ENCODE measurements at places on chromosomes 13 and 19. TPM values are rescaled to one million over a fixed set of nuclear protein-coding genes. Genes with fewer than 3 reads are reported as not detected.

Gene CLIP3
- total RNA-seq, result 0.81 TPM

Gene CFD
- 1.5 TPM for total RNA-seq

Gene ZNF506
- total RNA-seq, result 5.7 TPM

Gene RAB11B
- total RNA-seq, result 55.7 TPM

Gene KCNJ14
- under 0.01 TPM for total RNA-seq

Gene FBXO17
- total RNA-seq, result 13.6 TPM

Gene POLRMT
- total RNA-seq, result 19.3 TPM

Gene HSD11B1L
- 6.3 TPM for total RNA-seq

Gene RGS9BP
- 0.63 TPM for total RNA-seq

Gene CEACAM16
- not detected for total RNA-seq

Gene SIGLEC5
- not detected for total RNA-seq

Gene TUBB4A
- total RNA-seq, result not detected

Gene ZNF471
- 1.1 TPM for total RNA-seq

Gene MIR17HG
- 5.8 TPM for total RNA-seq

Gene CCDC169
- 0.97 TPM for total RNA-seq

Gene PRRG2
- total RNA-seq, result 3.7 TPM

Gene PLK5
- not detected for total RNA-seq

Gene PBX4
- 0.06 TPM for total RNA-seq

Gene NOTCH3
- 3.4 TPM for total RNA-seq

Gene CACNA1A
- 0.16 TPM for total RNA-seq

Gene GJB6
- total RNA-seq, result not detected

Gene NLRP8
- total RNA-seq, result not detected

Gene MATK
- 0.50 TPM for total RNA-seq

Gene ZNF497
- total RNA-seq, result 0.81 TPM

Gene TEX101
- total RNA-seq, result not detected

Gene CCDC194
- not detected for total RNA-seq

Gene SMAD9
- 9.6 TPM for total RNA-seq

Gene IRGC
- not detected for total RNA-seq

Gene KCNN1
- total RNA-seq, result under 0.01 TPM

Gene LGI4
- total RNA-seq, result not detected

Gene ZNF90
- total RNA-seq, result 1.0 TPM

Gene FAM216B
- total RNA-seq, result not detected

Gene ZNF549
- total RNA-seq, result 5.5 TPM

Gene IZUMO4
- total RNA-seq, result 0.81 TPM

Gene TNNT1
- 4.7 TPM for total RNA-seq

Gene OVOL3
- total RNA-seq, result not detected

Gene EFNA2
- total RNA-seq, result 0.19 TPM

Gene ICAM5
- total RNA-seq, result 0.16 TPM

Gene CGB3
- not detected for total RNA-seq

Gene ZFP36
- total RNA-seq, result 1.9 TPM

Gene CGB7
- not detected for total RNA-seq

Gene PSG5
- not detected for total RNA-seq

Gene ETV2
- 0.13 TPM for total RNA-seq

Gene ZNF791
- 14.3 TPM for total RNA-seq

Gene NOVA2
- 4.7 TPM for total RNA-seq

Gene IL17D
- total RNA-seq, result 4.0 TPM

Gene POLR1D
- total RNA-seq, result 61.7 TPM

Gene EDNRB
- 37.7 TPM for total RNA-seq

Gene PLPP2
- total RNA-seq, result 89.1 TPM

Gene CYP2S1
- 0.49 TPM for total RNA-seq

Gene KIR2DL4
- total RNA-seq, result not detected

Gene SBK3
- total RNA-seq, result 0.16 TPM

Gene GAPDHS
- total RNA-seq, result not detected

Gene MYH14
- not detected for total RNA-seq

Gene CCNA1
- 9.0 TPM for total RNA-seq

Gene SMARCA4
- total RNA-seq, result 158 TPM

Gene ENOX1
- total RNA-seq, result under 0.01 TPM

Gene APC2
- total RNA-seq, result under 0.01 TPM
